ENCODE measurements at places on chromosomes 12 and 14.

DNA sequence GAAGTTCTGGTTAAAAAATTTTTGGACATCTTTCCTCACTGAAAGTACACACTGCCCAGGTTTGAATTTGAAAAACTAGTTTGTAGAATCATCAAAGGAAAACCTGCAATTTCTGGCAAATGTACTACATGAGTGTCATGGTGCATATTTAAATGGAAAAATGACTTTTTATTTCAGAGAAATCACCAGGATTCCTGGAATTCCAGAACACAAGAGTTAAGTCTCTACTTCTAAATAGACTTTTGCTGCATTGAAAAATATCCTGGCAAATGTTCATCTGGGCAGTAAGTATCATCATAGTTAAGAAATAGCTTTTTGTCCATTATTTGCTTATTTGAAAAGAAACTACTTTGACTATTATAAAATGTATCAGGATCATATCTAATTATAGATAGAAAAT is 275.1 kb downstream of the PRKD1 start:
- no peak for DNase-seq

GRCh38 chr12:55734595-55734994 is 5.8 kb upstream of the CD63 start:
- no peak for DNase-seq

DNA sequence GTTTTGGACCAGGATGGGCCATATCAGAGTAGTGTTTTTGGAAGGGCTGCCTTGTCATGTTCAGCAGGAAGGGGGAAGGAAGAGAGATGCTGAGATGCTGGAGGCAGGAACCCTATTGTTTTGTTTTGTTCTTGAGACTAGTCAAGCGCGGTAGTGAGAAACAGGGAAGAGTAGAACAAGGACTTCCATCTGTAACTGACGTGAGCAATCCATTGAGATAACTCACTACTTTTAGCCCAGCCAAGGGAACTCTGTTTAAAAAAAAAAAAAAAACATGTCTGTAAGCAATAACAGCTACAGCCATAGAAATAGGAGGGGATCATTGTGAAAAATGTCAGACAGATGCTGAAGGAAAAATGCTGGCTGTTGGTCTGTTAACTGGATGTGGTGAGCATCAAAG is 34.0 kb downstream of the CD9 start:
- no peak for DNase-seq

DNA sequence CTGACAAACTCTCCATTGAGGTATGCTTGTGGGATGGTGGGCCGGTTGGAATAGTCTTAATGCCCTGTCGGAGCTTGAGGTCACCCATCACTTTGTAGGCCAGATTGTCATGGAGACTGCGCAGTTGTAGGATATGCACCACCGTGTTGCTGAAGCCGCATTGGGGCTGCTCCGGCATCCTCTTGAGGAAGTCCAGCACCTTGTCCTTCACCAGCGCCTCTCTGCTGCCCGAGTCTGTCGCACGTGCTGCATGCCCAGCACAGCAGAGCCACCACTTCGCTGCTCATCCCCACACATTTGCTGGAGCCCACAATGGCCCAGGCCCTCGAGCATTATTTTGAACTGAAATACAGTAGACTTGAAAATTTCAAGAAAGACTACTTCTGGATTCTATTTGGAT is 61.8 kb downstream of the FBXO33 start:
- DNase-seq: no peak

DNA sequence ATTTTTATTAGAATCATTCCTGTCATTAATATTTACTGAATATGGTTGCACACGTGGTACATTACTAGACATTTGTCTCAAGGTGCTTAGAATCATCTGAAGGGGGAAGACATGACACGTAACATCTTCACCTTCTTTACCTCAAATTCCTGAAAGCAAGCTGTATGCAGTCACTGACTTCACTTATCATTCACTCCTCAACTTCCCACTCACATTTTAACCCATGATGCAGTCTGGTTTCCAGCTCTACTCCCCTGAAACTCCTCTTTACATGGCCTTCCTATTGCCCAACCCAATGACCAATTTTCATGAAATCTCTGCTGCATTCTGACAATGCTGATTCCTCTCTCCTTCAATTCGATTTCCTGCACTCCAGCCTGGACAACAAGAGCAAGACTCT is 5.8 kb upstream of the PSMC6 start:
- no peak for DNase-seq

DNA sequence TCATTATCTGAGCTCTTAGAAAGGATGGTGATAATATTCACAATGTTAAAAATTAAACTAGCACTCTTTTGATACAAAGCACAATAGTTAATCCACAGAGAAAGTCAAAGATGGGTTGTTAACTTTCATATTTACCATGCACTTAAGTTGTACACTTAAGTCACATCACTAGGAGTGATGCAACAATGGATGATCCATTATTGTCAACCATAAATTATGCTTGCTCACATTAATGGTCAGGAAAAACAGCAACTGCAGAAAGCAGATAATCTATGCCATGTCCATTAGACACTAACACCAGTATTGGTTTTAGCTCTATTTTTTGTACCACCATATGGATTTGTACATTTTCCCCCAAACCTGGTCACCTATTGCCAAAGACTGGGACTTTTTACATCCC is 195.5 kb downstream of the FOXA1 start:
- no peak for DNase-seq

GRCh38 chr14:26870096-26870495 is 272.3 kb upstream of the NOVA1 start:
- DNase-seq: no peak

GRCh38 chr14:55341781-55342180 is 69.8 kb downstream of the ATG14 start:
- DNase-seq: no peak

DNA sequence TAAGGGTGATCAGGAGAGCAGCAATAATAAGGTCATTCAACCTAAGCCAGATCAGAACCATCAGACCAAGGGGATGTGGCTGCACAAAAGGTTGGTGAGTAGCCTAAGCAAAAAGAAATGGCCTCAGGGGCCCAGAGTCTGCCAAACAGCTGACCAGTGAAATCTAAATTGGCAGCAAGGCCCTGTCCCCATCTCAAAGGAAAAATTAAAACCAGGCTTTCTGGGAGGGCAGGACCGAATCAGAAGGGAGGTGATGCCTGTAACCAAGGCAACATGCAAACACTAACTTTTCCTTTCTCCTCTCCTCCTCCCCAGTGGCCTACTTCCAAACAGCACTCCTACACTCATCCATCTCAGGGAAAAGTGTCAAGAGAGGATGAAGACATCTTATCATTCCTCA is 256.4 kb downstream of the NUAK1 start:
- no peak for DNase-seq

DNA sequence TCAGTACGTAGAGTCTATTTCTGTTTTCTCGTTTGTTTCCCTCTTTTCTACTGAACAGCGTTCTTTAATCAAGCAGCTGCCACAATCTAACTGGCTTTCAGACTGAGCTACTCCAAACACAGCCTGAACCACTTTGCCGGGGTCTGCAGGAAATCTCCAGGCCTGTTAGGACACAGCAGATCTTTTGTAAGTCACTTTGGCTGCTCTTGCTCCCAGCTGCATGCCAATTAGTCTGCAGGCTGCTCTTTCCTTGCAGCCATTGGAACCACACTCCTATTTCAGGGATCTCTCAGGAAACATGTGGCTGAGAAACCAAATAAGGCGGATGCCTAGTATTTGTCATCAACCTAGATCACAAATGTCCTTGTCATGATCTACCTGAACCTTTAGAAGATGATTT is 73.6 kb downstream of the TMTC1 start:
- no peak for DNase-seq

DNA sequence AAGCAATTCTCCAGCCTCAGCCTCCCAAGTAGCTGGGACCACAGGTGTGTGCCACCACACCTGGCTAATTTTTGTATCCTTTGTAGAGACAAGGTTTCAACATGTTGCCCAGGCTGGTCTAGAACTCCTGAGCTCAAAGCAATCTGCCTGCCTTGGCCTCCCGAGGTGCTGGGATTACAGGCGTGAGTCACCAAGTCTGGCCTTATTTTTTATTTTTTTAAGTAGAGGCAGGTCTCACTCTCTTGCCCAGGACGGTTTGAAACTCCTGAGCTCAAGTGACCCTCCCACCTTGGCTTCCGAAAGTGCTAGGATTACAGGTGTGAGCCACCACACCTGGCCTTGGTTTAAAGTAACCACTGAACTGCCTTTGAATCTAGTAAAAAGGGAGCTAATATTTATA is 56.8 kb downstream of the SPPL3 start:
- no peak for DNase-seq

- DNase-seq: no peak
Measured at GRCh38 chr12:97047361-97047760, 140.3 kb downstream of the NEDD1 start.

DNA sequence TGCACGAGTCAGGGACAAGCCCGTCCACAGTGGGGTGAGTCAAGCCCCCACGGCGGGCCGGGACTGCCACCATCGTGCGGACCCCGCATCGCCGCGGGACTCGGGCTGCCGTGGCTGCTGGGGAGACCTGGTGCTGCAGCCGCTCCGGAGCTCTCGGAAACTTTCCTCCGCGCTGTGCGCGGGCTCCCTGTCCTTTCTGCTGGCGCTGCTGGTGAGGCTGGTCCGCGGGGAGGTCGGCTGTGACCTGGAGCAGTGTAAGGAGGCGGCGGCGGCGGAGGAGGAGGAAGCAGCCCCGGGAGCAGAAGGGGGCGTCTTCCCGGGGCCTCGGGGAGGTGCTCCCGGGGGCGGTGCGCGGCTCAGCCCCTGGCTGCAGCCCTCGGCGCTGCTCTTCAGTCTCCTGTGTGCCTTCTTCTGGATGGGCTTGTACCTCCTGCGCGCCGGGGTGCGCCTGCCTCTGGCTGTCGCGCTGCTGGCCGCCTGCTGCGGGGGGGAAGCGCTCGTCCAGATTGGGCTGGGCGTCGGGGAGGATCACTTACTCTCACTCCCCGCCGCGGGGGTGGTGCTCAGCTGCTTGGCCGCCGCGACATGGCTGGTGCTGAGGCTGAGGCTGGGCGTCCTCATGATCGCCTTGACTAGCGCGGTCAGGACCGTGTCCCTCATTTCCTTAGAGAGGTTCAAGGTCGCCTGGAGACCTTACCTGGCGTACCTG is 1.1 kb downstream of the PDE3A start:
- DNase-seq: no peak

DNA sequence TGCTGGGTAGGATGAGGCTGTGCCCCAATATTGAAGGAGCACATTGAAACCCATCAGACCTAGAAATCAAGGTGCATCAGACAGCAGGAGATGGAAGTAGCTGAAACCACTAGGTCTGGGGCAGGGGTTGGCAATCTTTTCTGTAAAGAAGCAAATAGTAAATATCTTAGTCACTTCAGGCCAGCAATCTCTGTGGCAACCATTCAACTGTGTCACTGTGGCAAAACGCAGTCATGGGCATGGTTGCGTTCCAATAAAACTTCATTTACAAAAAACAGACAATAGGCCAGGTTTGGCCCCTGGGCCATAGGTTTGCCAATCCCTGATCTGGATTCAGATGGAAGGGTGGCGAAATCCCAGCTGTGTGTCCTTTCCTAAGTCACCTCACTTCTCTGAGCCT is 397.3 kb downstream of the MED13L start:
- DNase-seq: no peak

DNA sequence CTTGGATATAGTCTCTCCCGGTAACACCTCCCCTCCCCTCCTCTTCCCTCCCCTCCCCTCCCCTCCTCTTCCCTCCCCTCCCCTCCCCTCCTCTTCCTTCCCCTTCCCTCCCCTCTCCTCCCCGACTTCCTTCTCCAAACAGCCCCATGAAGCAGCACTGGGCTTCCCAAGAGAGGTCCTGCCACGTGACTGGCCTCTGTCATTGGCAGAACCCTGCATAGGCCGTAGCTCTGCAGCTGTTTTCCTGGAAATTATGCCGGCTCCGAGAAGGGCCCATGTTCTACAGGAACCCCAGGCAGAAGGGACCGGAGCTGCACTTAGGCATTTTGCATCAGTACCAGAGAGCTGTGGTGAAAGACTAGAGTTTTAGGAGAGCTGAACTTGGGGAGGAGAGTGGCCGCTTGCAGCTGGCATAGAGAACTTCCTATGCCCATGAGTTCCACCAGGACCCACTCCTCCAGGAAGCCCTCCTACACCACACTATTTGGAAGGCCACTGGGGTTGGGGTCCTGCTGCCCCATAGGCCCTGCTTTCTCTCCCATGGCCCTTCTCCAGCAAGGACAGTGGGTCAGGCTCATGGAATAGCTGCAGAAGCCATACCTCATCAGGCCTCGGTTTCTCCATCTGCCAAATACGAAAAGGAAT is 5.1 kb upstream of the TNFAIP2 start:
- no peak for DNase-seq

- DNase-seq: no peak
Measured at GRCh38 chr14:31127690-31128089, 79.9 kb downstream of the HECTD1 start.

DNA sequence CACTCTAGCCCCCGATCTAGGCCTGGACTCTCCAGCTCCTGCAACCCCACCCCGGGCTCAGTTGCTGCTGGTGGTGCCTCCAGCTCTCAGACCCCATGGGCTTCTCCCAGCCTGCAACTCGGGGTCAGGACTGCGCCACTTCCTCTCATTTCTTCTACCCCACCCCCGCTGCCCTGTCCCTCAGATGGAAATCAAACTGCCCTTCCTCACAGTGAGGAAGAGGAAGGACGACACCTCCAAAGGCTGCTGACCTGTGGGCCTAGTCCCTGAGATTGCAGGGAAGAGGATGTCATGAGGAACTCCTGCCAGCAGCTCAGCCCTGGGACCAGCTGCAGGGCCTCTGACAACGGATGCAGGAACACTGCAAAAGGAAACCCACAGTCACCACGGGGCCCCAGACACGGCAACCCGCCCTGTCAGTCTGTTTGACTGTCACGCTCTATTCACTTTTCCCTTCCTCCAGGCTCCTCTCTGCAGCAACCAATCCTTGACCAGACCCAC is 29.3 kb upstream of the PNMA1 start:
- no peak for DNase-seq

GRCh38 chr12:43349863-43350262 is 202.1 kb downstream of the ADAMTS20 start:
- DNase-seq: no peak

GRCh38 chr14:76777721-76778120 is 16.5 kb downstream of the VASH1 start:
- no peak for DNase-seq

DNA sequence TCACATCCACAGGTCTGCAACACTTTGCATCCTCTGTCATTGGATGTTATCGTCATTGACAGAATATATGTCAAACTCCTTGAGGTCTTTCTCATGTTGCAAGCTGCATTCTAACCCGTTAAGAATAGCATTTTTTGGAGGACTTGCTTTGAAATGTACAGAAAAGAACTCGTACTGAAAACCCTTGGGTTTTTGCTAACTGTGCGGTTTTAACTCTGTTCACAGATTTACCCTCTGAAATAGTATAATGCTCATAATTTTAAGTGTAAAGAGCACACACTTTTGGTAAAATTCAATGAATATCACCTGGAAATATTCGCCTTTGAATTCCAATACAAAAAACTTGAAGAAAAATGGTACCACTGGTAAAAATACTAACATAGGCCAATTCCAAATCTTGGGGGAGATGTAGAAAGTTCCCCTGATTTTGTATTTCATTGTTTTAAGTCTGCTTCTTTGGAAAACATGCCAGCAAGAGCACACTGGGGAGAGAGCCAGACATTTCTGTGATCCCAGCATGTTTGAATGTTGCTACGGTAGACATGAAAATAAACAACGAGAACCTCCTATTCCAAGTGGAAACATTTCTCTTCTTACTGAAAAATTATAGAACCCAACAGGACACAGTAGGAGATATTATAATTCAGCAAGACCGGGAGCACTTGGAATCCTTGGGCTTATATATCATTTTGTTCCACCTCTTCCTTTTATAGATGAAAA is 446.0 kb downstream of the AEBP2 start:
- DNase-seq: no peak

- DNase-seq: peak; percentile 63
Measured at GRCh38 chr14:91367173-91368171, 50.1 kb downstream of the CCDC88C start.

GRCh38 chr12:127245437-127245836 is 1021.5 kb upstream of the TMEM132C start:
- DNase-seq: no peak

Data from activated B cell treated with CpG ODN at 0.5 μM for 24 hours (primary cell).